Activated CD4-positive, alpha-beta T cell treated with anti-CD3 and anti-CD28 coated beads, Interleukin-2, amount 10 ng/mL, durations not matched to agents 24 days and 14 days (primary cell): ENCODE measurements at places on chromosomes 5 and 9. TPM values are rescaled to one million over a fixed set of nuclear protein-coding genes. Genes with fewer than 3 reads are reported as not detected.
A peak's percentile ranks its signal among the peaks of the same experiment; 100 is the strongest.

Gene PCDHGA6
- 0.31 and 0.54 TPM in 2 replicates for total RNA-seq

Gene SPINK7
- not detected in 2 replicates for total RNA-seq

Gene IL9
- total RNA-seq, result 0.75 TPM in 1 of 2 replicates, not detected in the other

Gene SLC25A48
- total RNA-seq, result not detected in 2 replicates

Gene EQTN
- total RNA-seq, result not detected in 2 replicates

Gene PWWP2A
- 26.1 and 26.7 TPM in 2 replicates for total RNA-seq

Gene NPDC1
- 58.1 and 59.4 TPM in 2 replicates for total RNA-seq

Gene AJM1
- 5.7 and 5.9 TPM in 2 replicates for total RNA-seq

Gene PCDHA3
- not detected in 2 replicates for total RNA-seq

Gene AIF1L
- 0.59 and 0.72 TPM in 2 replicates for total RNA-seq

Gene DAPK1
- 2.2 and 3.6 TPM in 2 replicates for total RNA-seq

Gene B4GALT1
- total RNA-seq, result 53.8 and 55.7 TPM in 2 replicates

Gene LOX
- total RNA-seq, result 0.05 TPM in 1 of 2 replicates, not detected in the other

Gene PCDHB8
- not detected in 2 replicates for total RNA-seq

Gene ADGRD2
- not detected in 2 replicates for total RNA-seq

Gene PCDHGB3
- total RNA-seq, result 0.40 and 0.49 TPM in 2 replicates

DNA sequence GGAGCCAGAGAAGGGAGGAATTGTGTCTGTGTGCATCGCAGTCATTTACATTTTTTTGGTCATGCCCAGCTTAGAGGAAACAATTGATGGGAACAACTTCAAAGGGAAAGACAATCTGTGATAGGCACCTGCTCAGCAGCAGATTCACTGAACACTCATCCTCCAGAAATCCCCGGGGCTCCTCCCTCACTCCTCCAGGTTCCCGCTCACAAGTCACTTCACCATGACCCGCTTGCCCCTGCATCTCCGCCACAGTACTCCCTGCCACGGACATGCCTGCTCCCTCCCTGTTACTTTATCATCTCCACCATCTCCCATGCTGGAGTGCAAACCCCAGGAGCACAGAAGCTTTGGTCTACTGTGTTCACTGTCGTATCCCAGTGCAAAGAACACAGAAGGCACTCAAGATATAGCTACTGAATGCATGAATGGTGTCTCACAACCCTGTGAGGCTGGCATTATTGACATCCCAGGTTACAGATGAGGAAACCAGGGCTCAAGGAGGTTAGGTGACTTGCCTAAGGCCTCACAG is 16.2 kb downstream of the LHX6 start:
- DNase-seq, result no peak

DNA sequence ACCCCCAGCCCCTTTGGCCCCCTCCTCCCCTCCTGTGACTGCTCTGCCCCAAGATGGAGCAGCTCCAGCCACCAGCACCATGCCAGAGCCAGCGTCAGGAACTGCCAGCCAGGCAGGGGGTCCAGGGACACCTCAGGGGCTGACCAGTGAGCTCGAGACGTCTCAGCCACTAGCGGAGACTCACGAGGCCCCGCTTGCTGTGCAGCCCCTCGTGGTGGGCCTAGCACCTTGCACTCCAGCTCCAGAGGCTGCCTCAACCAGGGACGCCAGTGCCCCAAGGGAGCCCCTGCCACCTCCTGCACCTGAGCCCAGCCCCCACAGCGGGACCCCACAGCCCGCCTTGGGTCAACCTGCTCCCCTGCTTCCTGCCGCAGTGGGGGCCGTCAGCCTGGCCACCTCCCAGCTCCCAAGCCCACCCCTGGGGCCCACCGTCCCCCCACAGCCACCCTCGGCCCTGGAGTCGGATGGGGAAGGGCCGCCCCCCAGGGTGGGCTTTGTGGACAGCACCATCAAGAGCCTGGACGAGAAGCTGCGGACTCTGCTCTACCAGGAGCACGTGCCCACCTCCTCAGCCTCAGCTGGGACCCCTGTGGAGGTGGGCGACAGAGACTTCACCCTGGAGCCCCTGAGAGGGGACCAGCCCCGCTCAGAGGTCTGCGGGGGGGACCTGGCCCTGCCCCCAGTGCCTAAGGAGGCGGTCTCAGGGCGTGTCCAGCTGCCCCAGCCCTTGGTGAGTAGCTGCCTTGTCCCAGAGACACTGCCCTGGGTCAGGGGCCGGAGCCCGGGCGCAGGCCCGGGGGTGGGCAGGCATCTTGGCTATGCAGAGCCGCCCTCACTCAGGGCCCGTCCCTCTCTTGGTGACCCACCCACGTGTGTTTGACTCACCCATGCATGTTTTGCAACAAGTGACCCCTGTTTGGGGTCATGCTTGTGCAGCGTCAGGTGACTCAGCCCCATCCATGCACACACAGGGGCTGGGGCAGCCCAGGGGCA is 105.2 kb downstream of the WNK2 start:
- DNase-seq, result no peak

- no peak for DNase-seq
Observed at GRCh38 chr5:58849921-58850667, 267.2 kb downstream of the RAB3C start.

DNA sequence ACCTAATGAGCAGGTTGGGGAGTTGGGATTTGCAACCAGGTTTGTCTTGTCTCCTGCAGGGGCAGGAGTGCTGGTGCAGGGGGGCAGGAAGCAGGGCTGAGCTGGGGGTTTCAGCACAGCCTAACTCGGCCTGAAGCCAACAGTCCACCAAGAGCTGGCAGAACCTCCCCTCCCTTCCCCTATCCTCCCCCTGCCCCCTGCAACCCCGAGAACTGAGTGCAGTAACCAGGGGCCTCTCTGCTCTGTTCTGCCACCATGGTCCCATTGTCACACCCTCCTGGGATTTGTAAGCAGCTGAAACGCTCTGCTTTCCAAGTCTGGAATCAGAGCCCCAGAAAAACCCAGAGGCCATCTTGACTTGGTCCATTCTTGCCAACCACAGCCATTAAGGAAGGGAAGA is 72.9 kb downstream of the ARHGEF37 start:
- no peak for DNase-seq

- no peak for DNase-seq
Observed at GRCh38 chr9:93295031-93295430, 111.1 kb downstream of the WNK2 start.

- DNase-seq, result no peak
Observed at GRCh38 chr9:82234160-82234943, 245.8 kb downstream of the SPATA31D1 start.

- DNase-seq, result no peak
Observed at GRCh38 chr9:132474253-132474652, 64.2 kb downstream of the CFAP77 start.

- no peak for DNase-seq
Observed at GRCh38 chr5:72647806-72648205, 140.6 kb upstream of the ZNF366 start.

DNA sequence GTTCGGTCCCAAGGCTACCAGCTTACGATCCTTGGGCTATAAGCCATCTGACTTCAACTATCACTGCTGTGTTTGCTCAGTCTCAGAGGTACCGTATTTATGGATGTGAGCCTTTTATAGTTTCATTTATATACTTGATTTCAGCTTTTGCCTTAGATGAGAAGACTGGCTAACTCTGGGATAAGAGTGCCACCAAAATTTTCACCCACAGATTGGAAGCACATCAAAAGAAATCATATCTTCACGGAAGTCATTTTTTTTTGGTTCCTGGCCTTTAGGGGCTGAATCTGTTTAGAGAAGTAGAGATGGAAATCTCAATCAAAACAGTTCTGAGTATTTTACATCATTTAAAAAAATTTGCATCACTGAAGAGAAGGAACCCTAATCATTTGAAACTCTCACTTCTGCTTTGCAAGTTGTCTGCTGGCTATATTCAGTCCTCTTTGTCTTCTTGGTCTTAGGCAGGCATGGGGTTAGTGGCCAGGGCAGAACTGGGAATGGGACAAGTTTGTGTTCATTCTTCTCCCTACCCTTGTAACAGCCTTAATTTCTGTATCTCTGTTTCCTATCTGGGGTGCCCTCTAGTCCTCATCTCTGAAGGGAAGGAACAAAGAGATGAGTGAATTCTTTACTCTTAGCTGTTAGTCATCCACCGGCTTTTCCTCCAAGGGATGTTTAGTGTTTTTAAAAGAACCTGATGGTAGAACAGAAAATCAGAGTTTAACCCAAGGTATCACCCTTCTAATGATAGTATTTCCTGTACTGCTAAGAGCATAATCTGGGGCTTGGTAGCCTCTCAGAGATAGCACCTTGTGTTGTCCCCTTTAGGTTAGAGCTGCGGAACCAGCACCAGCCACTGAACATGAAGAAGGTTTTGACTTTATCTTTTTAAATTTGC is 14.1 kb upstream of the TNFAIP8 start:
- DNase-seq, result peak; percentile 71

- DNase-seq, result no peak
Observed at GRCh38 chr9:99075246-99075912, 29.5 kb upstream of the TGFBR1 start.

DNA sequence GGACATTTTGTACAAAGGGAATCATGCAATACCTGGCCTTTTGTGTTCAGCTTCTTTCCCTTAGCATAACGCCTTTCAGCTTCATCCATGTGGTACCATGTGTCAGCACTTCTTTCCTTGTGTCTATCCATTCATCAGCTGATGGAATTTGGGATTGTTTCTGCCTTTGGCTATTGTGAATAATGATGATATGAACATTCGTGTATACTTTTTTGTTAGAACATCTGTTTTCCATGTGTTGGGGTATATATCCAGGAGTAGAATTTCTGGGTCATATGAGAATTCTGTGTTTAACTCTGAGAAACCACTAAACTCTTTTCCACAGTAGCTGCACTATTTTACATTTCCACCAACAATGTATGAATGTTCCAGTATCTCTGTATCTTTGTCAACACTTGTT is 14.8 kb upstream of the PRRC2B start:
- no peak for DNase-seq

DNA sequence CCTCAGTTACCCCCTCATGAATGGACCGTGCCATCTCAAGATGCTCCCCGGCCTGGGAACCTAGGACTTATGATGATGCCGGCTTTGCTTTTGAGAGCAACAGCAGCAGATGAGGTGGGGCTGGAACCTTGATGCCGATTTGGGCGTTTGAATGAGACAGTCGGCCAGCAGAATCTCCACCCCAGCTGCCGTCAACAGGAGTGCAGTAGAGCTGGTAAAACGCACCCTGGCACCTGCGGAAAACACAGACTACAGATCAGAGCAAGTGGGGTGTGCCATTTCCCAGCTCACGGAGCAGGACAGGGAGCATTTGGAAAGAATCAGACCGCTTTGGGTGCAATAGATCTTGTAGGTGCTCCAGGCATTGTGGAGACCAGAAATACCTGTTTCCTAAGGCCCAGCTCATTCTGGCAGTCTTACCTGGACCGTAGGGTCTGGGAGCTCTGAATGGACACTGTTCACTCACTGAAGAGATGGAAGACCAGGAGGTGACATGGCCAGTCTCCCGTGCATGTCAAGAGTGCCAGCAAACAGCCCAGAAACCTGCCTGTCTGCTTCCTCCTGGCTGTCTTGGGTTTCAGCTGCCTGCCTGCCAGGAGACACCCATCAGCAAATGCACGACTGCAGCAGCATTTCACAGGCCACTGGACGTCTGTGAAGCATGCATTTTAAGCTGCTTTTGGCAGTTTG is 317.7 kb upstream of the IRX4 start:
- DNase-seq, result no peak

- DNase-seq, result peak; percentile 62
Observed at GRCh38 chr5:96483878-96484277, 50.8 kb upstream of the PCSK1 start.

GRCh38 chr9:120153258-120153657 is 426.7 kb downstream of the CDK5RAP2 start:
- DNase-seq, result no peak

DNA sequence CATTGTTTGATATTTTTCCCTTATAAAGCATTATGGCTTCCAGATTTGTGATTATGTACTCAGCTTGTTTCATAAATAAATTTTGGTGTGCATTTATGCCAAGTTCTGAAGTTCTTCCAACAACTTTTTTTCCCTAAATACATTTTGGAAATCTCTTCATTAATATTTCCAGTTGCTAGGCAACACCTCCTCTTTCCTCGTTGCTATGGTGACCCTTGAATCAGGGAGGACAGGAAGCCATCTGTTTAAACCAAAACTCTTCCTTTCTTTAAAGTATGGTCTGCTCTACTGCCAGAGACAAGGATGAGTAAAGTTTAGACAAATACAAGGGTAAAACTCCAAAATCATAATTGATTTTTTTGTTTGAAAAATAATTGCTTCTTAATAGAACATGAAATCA is 779.3 kb downstream of the CDH9 start:
- no peak for DNase-seq

GRCh38 chr5:91361055-91361701 is 21.9 kb downstream of the ARRDC3 start:
- DNase-seq, result no peak

- DNase-seq, result no peak
Observed at GRCh38 chr9:131584858-131585257, 39.5 kb downstream of the PRRT1B start.

- DNase-seq, result no peak
Observed at GRCh38 chr5:164600274-164600673, 1094.9 kb downstream of the MAT2B start.

- DNase-seq, result no peak
Observed at GRCh38 chr9:89449261-89449671, 48.6 kb downstream of the SEMA4D start.

- DNase-seq, result no peak
Observed at GRCh38 chr9:130608554-130609134, 29.3 kb downstream of the FUBP3 start.

DNA sequence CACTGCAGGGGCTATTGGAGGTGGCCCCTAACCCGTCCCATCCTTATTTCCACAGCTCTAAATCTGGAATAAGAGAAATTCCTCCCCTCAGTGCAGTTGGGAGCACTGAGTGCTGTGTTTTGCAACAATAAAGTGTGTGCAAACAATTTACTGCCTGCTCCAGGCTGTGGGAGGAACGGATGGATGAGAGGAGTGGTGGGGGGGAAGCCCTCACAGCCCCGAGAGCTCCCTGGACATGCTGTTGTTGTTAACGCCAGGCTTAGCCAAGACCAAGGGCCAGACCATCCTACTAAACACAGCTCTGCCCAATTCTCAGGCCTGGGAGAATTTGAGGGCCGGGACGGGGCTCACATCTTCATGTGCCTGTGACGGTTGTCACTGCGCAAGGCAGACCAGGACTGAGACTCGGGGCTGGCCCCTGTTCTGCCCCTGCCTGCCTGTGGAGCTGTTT is 200.2 kb downstream of the DAB2IP start:
- DNase-seq, result no peak

DNA sequence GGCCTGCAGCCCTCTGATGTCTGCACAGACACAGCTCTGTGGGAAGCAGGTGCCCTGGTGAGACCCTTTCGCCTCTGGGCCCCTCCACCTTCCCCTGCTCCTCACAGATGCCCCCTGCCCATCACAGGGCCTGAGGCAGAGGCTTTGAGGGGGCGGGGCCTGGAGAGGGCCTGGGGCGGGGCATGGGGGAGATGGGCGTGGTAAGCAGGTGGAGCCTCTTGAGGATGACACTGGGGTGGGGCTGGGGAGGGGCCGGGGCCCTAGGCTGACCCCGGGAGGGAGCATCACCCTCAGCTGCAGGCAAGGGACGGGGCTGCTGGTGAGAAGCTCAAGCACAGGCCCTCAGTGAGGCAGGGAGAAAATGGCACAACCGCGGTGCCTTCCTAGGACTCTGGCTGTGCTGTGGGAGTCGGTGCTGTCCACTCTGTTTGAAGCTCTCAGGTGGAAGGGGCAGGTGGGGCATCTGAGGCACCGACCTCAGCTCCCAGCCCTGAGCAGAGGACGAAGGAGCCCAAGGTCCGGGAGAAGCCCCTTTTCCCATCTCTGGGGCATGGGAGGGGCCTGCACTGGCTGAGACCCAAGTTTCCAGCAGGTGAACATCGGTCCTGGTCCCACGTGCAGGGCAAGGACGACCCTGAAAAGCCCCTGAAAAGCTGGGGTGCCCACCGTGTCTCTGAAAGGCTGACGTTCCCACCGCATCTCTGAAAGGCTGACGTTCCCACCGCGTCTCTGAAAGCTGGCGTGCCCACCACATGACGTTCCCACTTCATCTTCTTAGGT is 17.5 kb upstream of the SLC9A3 start:
- no peak for DNase-seq

- peak; percentile 52 for DNase-seq
Observed at GRCh38 chr9:10366171-10366779, 246.5 kb downstream of the PTPRD start.
